ENCODE measurements at places on chromosomes 4 and X.

- DNase-seq: no peak
Measured at GRCh38 chr4:101328063-101328602, 19.2 kb downstream of the PPP3CA start.

- DNase-seq: no peak
Measured at GRCh38 chr4:138670681-138671080, 344.9 kb upstream of the NOCT start.

- no peak for DNase-seq
Measured at GRCh38 chrX:124518885-124519284, 172.5 kb downstream of the SH2D1A start.

DNA sequence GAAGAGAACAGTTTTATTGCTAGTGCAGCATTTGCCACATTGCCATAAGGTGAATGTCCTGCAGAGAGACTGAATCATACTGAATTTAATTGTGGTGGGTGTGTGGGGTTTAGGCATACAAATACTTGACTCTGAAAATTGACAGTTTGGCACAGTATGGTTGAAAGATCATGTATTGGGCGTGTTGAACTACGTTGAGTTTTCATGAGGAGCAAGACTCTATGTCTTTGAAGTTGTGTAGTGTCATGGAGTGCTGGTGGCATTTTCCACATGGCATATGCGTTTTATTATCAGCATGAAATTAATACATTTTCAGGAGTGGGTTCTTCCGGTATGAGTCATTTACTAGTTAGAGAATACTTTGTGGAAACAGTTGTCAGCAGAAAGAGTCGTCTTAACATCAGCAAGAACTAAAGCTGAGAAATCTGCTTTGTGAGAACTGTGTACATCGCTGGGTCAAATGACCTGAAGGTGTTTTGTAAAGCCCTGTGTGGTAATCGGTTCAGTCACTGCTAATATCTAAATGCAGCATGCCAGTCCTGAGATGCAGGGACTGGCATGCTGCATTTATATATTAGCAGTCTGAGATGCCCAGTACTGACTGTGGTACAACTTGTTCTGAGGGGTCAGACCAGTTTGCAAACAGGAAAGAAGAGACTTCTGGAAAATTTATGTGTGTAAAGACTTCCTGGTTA is 50.3 kb downstream of the ARHGAP10 start:
- no peak for DNase-seq

DNA sequence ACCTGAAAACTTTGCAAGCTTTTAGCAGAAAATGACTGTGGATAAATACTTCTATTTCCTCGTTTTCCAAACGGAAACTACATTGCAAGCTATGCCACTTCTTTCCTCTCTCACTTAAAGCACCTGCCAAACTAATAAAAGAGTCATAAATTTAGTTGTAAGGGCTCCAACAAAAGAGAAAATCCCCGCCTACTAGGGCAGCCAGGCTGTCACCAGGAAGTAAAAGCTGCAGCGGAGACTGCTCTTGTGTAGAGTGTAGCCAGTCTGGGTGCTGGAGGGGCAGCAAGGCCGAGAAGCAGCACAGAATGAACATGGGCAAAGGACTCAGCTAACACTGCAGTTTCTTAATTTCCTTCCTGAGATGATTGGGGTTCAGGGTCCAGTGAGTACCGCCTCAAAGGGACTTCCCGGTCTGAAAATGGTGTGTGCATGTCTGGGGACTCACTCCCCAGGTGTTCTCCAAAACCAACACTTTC is 89.3 kb upstream of the MAML3 start:
- DNase-seq: peak; percentile 78

GRCh38 chr4:113411496-113411938 is 350.0 kb downstream of the CAMK2D start:
- DNase-seq: peak; percentile 5

All from DMS79 (cell line).